Activated naive CD8-positive, alpha-beta T cell treated with anti-CD3 and anti-CD28 coated beads, Interleukin-2, amount 10 ng/mL, durations not matched to agents 7 days and 5 days (primary cell): ENCODE measurements at places on chromosomes 4 and X. TPM values are rescaled to one million over a fixed set of nuclear protein-coding genes. Genes with fewer than 3 reads are reported as not detected.

- no peak for DNase-seq
Observed at GRCh38 chrX:76920607-76921006, 493.1 kb downstream of the MAGEE1 start.

- DNase-seq = no peak
Observed at GRCh38 chr4:144627663-144628076, 18.3 kb upstream of the HHIP start.

DNA sequence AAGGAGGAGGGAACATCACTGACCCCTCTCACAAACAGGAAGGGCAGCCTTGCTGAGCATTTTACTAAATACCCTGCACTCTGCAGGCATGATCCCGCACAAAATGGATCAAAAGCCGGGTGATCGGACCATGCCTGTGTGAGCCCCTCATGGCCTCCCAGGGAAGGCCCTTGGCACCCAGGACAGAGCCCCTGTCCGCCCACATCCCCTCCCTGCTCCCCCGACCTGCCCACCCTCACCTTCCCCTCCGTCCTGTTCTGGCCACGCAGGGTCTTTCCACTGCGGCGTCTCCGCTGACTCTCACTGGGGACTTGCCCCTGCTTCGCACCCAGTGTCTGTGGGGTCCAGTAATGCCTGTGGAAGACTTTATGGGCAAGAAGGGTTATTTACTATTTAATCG, 105.0 kb downstream of the HMX1 start:
- no peak for DNase-seq

GRCh38 chr4:95216636-95217035, 332.1 kb downstream of the UNC5C start:
- no peak for DNase-seq

GRCh38 chr4:165838575-165838974, 34.5 kb upstream of the TLL1 start:
- DNase-seq = no peak

- no peak for DNase-seq
Observed at GRCh38 chrX:123581586-123581985, 151.3 kb downstream of the THOC2 start.

DNA sequence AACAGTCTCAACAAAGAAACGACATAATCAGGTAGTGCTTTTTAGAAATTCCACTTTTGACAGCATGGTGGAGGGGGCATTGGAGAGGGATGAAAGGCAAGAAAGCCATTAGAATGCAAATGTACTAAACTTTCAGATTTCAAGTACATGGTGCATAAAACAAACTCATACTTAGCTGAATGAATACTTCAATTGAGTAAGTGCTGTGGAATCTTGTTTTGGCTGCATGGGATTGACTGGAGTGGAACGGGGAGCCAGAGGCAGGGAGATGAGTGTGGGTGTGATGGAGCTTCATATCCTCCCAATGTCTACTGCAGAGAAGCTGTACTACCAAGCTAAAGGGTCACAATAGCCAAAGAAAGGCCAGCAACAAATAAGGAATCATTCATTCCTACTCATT, 52.4 kb downstream of the USP46 start:
- no peak for DNase-seq

DNA sequence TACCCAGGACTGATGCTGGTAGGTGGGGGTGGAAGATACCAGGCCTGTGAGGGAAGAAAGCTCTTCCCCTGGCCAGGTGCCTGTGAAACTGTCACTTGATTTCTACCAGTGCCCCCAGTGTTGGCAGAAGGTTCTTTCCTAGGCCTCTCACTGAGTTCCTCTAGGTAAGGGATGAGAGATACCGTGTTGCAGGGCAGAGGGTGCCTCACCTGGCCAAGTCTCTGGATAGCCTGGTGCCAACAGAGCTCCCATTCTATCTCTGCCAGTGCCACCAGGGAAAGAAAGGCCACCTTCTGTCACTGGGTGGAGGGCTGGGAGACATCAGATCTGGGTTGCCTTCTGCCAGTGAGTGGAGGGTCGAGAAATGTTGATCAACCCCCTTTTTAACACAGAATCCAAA, 94.1 kb downstream of the RTL5 start:
- no peak for DNase-seq

- DNase-seq = no peak
Observed at GRCh38 chr4:184386271-184386781, 88.0 kb downstream of the IRF2 start.

The MAGED2 gene
- 77.3 TPM for total RNA-seq

The KLHL13 gene
- total RNA-seq = 0.47 TPM

The NHSL2 gene
- 1.6 TPM for total RNA-seq
